ENCODE measurements at places on chromosomes 11 and 22.

DNA sequence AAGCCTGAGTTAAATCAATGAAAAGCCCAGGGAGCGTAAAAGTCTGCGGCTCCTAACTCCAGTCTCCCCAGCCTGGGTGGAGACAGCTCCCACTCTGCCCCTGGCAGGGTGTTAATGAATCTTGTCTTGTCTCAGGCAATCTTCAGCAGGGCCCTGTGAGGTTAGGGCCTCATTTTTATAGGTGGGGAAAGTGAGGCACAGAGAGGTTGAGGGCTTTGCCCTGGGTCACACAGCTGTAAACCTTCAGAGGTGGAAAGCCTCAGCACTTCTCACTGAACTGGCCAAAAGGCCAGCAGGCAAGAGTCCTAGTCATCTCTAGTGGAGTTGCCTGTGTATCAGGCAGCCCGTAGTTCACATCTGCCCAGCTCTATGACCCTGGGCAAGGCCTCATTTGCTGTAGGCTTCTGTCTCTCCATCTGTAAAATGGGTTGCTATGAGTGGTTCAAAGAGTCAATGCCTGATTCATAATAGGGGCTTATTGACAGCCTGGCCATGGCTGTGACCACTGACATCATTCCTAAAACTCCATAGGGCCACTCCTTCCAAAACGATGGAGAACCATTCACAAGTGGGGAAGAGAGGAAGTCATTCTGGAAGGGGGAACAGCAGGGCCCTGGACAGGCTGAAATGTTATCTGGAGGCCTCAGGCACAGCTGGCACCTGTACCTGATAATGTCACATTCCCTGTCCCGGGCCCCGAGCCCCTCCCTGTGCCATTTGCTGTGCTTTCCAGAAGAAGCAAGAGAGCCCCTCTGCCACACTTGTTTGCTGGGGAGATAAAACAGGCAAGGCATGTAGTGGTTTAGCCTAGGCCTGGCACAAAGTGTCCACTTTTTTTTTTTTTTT lies 6.0 kb downstream of the CBX7 start:
- no peak for DNase-seq

DNA sequence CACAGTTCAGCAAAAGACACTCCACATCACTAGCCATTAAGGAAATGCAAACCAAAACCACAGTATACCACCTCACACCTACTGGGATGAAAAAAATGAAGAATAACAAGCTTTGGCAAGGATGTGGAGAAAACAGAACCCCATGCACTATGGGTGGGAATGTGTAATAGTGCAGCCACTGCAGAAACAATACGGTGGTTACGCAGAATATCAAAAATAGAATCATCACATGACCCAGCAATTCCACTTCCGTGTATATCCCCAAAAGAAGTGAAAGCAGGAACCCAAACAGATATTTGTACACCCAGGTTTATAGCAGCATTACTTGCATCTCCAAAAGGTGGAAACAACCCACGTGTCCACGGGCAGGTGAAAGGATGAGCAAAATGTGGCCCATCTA lies 20.8 kb downstream of the CARS1 start:
- DNase-seq, result no peak

GRCh38 chr22:21758091-21758864 lies 22.7 kb upstream of the YPEL1 start:
- no peak for DNase-seq

DNA sequence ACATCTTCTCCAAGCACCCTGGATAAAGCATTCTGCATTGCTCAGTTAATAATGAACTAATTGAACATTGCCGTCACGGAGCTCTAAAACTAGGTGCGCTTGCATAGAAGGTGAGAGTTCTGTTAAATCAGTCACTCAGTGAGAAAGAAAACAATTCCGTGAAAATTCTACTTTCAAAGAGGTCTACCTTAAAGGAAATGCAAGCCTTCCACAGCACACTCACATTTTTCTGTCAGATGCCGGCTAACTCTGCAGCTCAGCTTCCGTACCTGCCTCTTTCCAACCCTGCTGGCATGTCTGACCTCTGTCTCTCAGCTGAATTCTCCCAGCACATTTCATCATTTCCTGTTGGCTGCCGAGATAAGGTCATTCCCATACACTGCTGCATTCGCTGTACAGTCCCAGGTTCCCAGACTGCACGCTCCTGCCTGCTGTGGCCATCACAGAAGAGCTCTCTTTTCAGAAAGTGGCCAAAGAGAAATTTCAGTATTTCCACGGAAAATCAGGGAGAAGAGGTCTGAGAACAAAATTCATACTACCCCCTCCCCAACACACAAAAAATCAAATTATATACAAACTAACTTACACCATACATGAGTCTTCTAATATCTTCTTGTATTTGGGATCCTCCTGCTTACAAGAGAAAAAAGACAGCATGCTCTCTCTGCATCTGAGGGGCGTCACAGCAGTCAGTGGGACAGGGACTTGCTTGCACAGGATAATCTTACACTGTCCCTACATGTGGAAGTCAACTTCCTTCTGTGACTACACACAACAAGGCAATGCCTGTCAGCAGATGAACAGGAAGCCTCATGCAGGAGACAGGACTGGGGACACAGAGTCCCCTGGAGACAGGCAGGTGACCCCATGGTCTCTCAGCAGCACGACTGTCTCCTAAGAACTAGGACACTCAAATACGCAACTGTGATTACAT lies 55.1 kb downstream of the PACSIN2 start:
- DNase-seq, result no peak

DNA sequence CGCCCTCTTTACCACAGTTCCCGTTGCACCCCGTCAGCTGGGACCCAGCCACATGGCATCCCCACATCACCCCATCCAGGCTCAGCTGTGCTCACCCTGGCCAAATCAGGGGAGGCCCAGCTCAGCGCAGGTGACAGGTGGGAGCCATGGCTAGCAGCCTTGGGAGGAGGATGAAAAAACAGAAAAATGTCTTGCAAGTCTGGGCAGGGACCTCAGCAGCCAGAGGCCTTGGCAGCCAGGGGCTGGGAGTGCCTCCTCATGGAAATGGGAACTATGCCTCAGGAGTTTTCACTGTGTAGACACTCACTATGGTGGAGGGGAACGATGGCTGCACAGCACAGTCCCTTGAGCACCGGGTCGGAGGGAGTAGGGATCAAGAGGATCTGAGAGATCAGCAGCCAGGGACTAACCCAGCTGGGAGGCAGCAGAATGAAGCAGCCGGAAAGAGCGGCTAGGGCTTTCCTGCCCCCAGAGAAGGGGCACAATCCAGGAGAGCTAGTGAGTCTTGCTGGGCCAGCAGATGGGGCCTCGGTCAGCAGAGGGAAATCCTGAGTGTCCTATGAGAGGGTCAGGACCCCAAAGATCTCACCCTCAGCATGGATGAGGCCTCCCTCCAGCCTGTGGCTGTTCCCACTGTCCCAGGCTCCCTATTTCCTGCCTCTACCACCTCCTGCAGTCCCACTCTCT lies 6.2 kb upstream of the FTH1 start:
- DNase-seq, result no peak
